ENCODE measurements at places on chromosomes 4 and X. TPM values are rescaled to one million over a fixed set of nuclear protein-coding genes. Genes with fewer than 3 reads are reported as not detected.

DNA sequence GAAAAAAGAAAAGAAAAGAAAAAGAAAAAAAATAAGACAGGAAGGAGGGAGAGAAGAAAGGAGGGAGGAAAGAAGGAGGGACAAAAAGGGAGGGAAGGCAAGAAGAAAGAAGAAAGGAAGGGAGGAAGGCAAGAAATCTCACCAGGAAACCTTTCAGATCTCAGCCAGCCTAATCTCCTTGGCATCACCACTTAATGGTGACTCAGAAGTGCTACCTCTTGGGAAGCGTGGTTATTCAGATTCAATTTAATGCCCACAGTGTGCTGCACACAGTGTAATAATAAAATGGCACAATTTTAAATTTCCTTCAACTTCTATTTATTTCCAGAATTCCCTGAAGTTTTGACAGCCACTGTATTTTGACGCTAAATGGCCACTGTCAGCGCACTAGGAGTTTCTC is 50.3 kb downstream of the DKK2 start:
- H3K36me3 ChIP-seq: no peaks in the 10 kb centered on the region
- H3K27ac ChIP-seq: no peak overlapping the region
- H3K27me3 ChIP-seq: no peaks in the 10 kb centered on the region
- DNase-seq: no peak
- H3K4me3 ChIP-seq: no peak overlapping the region

- H3K4me1 ChIP-seq: peaks cover 9% of the 10 kb centered on the region
- H3K27me3 ChIP-seq: peaks cover 13% of the 10 kb centered on the region
- H3K27ac ChIP-seq: no peak overlapping the region
- peak; percentile 70 for DNase-seq
- no peak overlapping the region for H3K4me3 ChIP-seq
- H3K36me3 ChIP-seq: no peaks in the 10 kb centered on the region
These were observed 16.0 kb upstream of the SH3TC1 start for GRCh38 chr4:8182858-8183725.

DNA sequence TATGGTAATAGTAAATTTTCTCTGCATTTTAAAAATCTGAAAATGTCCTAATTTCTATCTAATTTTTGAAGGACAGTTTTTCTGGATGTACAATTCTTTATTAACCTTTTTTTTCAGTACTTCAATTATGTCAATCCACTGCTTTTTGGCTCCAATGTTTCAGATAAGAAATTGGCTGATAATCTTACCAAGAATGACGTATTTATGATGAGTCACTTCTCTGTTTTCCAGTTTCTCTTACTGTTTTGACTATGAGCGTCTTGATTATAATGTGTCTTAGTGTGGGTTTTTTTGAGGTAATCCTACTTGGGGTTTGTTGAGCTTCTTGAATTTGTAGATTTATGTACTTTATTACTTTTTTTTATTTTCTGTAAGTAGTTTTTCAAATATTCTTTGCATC is 47.2 kb downstream of the UGT2B11 start:
- peak; percentile 2 for DNase-seq
- no peak overlapping the region for H3K27ac ChIP-seq
- no peak overlapping the region for H3K4me3 ChIP-seq
- no peaks in the 10 kb centered on the region for H3K27me3 ChIP-seq
- H3K36me3 ChIP-seq: no peaks in the 10 kb centered on the region

GRCh38 chr4:122873146-122873545 is 46.5 kb downstream of the FGF2 start:
- H3K4me1 ChIP-seq: peaks cover 10% of the 10 kb centered on the region
- peaks cover 2% of the 10 kb centered on the region for H3K36me3 ChIP-seq
- DNase-seq: no peak
- no peak overlapping the region for H3K4me3 ChIP-seq
- H3K27me3 ChIP-seq: no peaks in the 10 kb centered on the region
- H3K27ac ChIP-seq: peak overlapping the region; percentile 73

GRCh38 chr4:169098054-169098497 is 88.0 kb upstream of the CBR4 start:
- peaks cover 21% of the 10 kb centered on the region for H3K36me3 ChIP-seq
- DNase-seq: no peak
- no peaks in the 10 kb centered on the region for H3K27me3 ChIP-seq

GRCh38 chr4:71907782-71908181 is 123.9 kb upstream of the GC start:
- no peak overlapping the region for H3K27ac ChIP-seq
- H3K4me3 ChIP-seq: no peak overlapping the region
- no peaks in the 10 kb centered on the region for H3K36me3 ChIP-seq
- DNase-seq: no peak

DNA sequence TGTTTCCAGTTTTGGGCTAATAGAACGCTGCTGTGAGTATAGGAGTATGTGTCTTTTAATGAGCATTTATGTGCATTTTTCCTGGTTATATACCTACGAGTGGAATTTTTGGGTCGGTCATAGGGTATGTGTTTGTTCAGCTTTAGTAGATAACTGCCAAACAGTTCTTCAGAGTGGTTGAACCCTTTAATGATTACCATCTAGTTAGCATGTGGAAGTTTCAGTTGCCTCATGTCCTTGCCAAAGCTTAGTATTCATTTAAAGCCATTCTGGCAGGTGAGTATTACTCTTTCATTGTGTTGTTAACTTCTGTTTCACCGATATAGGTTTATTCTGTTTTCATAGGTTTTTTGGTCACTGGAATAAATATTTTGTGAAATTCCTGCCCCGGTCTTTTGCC is 229.1 kb downstream of the ARHGAP10 start:
- no peak for DNase-seq
- H3K36me3 ChIP-seq: peaks cover 9% of the 10 kb centered on the region

DNA sequence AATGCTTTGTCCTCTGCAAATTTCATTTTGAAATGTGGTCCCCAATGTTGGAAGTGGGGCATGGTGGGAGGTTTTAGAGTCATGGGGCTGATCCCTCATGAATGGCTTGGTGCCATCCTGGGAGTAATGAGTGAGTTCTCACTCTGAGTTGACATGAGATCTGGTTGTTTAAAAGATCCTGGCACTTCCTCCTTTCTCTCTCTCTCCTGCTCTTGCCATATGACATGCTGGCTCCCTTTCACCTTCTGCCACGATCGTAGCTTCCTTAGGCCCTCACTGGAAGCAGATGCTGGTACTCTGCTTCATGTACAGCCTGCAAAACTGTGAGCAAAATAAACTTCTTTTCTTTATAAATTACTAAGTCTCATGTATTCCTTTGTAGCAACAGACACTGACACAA is 262.0 kb downstream of the IL15 start:
- no peak overlapping the region for H3K4me3 ChIP-seq
- DNase-seq: no peak
- H3K27me3 ChIP-seq: no peaks in the 10 kb centered on the region
- no peaks in the 10 kb centered on the region for H3K36me3 ChIP-seq

DNA sequence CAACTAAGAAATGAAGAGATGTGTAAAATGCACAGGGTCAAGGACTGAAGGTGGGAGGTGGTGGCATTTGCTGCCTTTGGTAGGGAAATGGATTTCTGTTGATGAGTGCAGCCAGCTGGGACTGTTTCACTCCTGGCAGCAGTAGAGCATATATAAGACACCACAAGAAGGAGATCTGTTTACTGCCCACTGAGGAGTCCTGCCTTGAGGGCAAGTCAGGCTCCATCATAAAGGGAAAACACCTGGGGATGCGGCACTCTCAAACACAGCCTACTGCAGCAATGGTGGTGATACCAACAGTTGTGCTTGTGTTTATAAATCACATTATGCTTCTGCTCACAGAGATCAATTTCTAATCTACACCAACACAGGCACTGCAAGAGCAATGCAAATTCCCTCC is 222.1 kb downstream of the TACR3 start:
- no peaks in the 10 kb centered on the region for H3K36me3 ChIP-seq
- no peak overlapping the region for H3K27ac ChIP-seq
- no peaks in the 10 kb centered on the region for H3K27me3 ChIP-seq

GRCh38 chr4:183304067-183304466 is 16.0 kb downstream of the CLDN22 start:
- no peak for DNase-seq
- H3K4me1 ChIP-seq: peaks cover 4% of the 10 kb centered on the region
- H3K4me3 ChIP-seq: no peak overlapping the region
- no peaks in the 10 kb centered on the region for H3K27me3 ChIP-seq
- H3K27ac ChIP-seq: no peak overlapping the region
- peaks cover 13% of the 10 kb centered on the region for H3K36me3 ChIP-seq

DNA sequence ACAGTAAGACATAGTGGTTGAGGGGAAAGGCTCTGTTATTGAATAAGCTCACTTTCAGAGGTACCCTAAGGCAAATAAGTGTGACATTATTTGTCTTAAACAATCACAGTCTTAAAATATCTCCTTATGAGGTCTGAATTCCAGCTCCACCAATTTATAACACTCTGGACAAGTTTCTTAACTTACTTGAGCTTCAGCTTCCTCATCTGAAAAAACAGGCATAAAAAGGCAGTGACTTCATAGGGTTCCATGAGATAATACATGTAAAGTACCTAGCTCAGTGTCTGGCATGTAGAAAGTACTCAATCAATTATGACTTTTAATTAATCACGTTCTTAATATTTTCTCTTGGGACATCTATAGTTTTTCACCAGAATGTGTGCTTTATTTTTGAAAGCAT is 202.5 kb downstream of the RASL11B start:
- H3K4me3 ChIP-seq: no peak overlapping the region
- no peak overlapping the region for H3K27ac ChIP-seq
- no peaks in the 10 kb centered on the region for H3K27me3 ChIP-seq
- DNase-seq: no peak

GRCh38 chr4:27861381-27861787 is 1000.7 kb downstream of the STIM2 start:
- no peaks in the 10 kb centered on the region for H3K4me1 ChIP-seq
- H3K27ac ChIP-seq: no peak overlapping the region
- DNase-seq: peak; percentile 47
- H3K36me3 ChIP-seq: no peaks in the 10 kb centered on the region
- H3K4me3 ChIP-seq: no peak overlapping the region

GRCh38 chrX:85084770-85085393 is 81.2 kb downstream of the APOOL start:
- no peaks in the 10 kb centered on the region for H3K36me3 ChIP-seq
- DNase-seq: peak; percentile 49
- H3K27ac ChIP-seq: no peak overlapping the region
- no peaks in the 10 kb centered on the region for H3K27me3 ChIP-seq

DNA sequence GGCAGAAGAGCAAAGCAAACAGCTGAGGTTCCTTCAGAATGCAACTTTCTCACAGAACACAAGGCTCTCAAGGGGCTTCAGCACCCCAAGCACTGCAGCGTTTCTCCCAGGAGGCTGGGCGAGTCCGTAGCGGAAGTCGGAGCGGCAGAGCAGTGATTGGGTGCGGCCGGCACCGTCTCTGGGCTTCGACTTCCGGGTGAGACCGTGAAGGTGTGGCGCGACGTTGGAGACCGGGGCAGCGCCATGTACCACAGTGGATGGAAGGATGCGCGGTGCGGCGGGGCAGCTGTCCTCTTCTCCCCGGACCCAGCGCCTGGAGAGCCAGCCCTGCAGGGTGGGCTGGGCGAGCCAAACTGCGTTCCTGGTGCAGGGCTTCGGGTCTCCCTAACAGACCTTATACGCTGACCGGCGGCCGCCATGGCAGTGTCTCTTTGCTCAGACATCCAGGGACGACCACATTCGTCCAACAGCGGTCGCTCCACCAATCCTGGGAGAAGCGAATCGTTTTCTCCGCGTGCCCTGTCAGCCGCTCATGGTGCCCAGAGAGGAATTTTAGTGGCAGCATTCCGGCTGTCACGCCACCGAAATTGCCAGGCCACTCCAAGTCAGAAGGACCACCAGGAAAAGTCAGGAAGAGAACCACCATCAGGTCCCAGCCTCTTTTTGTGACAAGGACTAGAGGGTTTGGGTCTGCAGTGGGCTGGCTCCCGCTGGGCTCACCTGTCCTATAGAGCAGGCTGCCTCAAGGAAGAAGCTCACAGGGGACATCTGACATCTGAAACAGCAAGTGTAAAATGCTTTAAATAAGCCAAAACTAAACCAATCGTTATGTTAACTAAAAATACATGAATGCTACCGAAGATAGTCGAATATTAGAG is 20.5 kb downstream of the TRIM61 start:
- H3K4me1 ChIP-seq: no peaks in the 10 kb centered on the region
- H3K27ac ChIP-seq: peak overlapping the region; percentile 75
- H3K4me3 ChIP-seq: peak overlapping the region; percentile 93
- no peaks in the 10 kb centered on the region for H3K36me3 ChIP-seq

GRCh38 chr4:14410516-14410915 is 591.8 kb upstream of the CPEB2 start:
- H3K27ac ChIP-seq: no peak overlapping the region
- no peaks in the 10 kb centered on the region for H3K36me3 ChIP-seq
- H3K4me3 ChIP-seq: no peak overlapping the region

GRCh38 chrX:148507418-148507817 is 7.0 kb downstream of the AFF2 start:
- H3K27me3 ChIP-seq: no peaks in the 10 kb centered on the region
- H3K4me3 ChIP-seq: no peak overlapping the region
- no peaks in the 10 kb centered on the region for H3K36me3 ChIP-seq
- DNase-seq: no peak

HPRT1 gene
- total RNA-seq: 15.6 TPM

AKAP14 gene
- total RNA-seq: not detected

NRK gene
- 3.6 TPM for total RNA-seq

TLR8 gene
- not detected for total RNA-seq

FGF13 gene
- 0.18 TPM for total RNA-seq

IQSEC2 gene
- total RNA-seq: 3.9 TPM

PITX2 gene
- 3.6 TPM for total RNA-seq

TCEAL2 gene
- total RNA-seq: not detected

GDPD2 gene
- total RNA-seq: not detected

All from IMR-90 (cell line).